Astrocyte of the hippocampus (primary cell): ENCODE measurements at places on chromosomes 12 and 14.
A peak's percentile ranks its signal among the peaks of the same experiment; 100 is the strongest.

DNA sequence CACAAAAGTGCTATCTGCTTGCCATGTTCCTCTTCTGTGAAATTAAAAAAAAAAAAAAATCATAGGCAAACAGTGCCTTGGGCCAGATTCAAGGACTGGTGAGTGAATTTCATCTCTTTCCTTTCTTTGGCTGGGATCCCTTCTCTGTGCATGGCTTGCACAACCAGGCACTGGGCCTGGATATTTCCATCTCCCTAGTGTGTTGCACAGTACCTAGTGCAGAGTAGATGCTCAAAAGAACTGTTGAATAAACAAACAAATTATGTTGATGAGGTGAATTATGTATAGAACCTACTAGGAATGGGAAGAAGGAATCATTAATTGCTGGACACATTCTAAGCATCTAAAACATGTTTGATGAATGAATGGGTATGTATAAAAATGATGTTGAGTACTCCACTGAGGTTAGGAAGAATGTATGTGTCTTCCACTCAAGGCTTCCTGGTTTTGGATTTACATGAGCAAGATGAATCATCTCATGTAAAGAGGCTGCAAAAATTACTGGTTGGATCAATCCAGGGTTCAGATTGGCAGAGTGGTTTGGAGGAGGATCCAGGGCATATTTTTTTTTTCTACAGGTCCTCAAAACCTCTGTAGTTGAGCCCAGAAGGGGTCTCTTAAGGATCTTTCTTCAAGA lies 93.2 kb downstream of the EMP1 start:
- DNase-seq: no peak

DNA sequence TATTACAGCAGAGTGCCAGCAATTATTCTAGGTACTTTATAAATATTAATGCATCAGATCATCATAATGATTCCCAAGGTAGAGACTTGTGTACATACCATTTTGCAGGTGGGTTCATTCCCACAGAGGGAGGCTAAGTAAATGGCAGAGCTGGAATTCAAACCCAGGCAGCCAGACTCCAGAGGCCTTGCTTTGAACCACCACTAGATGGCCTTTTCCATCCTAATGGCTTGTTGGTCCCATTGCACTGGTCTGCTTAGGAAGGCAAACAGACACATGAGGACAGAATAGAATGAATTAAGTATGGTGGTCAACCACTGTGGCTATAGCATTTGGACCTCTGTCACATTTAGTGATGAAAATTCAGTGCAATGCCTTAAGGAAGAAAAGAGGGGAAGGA lies 158.7 kb downstream of the METTL25 start:
- no peak for DNase-seq

GRCh38 chr14:35847636-35848035 lies 21.5 kb downstream of the BRMS1L start:
- no peak for DNase-seq

DNA sequence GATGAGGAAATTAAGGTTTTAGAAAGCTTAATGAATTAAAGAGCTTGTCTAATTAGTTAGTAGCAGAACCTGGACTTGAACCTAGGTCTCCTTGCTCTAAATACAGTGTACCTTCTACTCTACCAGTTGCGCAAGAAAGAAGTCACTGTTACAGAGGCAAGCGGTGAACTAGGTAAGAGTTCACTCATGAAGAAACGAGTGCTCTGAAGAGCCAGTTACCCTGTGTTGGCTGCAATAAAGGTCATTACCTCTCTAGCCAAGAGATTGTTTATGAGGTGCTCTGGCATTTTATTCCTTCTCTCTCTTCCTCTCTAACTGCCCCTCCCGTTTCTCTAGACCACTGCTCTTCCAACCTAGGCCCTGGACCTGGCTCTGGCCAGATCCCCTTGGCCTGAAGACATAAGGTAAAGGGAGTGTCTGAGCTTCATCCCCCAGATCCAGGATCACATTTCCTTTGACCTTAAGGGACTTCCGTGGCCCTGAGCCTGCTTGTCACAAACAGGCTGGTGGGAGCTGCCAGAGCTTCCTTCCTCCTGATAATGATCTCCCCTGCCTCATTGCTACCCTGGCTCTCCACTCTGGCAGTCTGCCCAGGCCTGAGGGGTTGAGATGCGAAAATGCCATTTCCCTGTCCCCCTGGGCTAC lies 1.9 kb downstream of the RNASE7 start:
- DNase-seq: no peak

GRCh38 chr12:94587266-94588241 lies 62.8 kb downstream of the TMCC3 start:
- DNase-seq: no peak

GRCh38 chr12:84315926-84316325 lies 596.7 kb downstream of the SLC6A15 start:
- DNase-seq: no peak

- DNase-seq: no peak
These were observed 817 bp upstream of the IPO8 start for GRCh38 chr12:30696486-30696885.

DNA sequence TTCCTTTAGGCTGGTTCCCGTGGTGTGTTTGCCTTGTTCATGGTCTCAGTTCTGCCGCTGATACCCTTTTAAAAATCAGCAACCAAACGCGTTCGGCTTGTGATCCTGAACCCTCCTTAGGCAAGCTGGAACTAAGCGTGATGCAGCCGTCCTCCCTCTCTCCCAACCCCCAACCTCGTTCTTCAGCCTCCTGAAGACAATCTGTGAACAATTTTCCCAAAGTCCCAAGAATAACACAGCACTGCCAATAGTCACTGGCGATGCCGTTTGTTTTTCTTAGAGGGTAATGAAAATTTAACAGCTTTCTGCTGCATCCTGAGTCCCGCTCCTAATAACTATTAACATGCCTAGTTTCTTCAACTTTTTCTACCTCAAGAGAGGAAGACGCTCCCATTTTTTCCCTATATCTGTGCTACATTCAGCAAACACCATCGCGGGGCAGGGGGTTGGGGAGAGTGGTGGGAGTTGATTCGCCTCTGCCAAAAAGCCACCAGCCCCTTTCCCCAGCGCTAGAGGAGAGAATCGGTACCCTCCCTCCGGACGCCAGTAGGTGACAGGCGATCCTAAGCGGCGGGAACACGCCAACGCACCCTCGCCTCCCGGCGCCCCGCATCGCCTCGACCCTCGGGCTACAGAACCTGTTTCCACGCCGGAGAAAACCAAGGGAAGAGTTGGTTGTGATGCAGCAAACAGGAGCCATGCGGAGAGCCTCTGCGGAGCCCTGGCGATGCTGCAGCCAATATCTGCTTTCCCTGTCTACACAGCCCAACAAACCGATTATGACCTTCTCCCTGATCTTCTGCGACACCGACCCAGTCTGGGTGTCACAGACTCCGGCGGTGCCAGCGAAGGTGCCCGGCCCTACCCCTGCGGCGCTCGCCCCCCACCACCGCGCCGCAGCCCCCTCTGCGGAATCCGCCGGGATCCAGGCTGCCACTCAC lies 752 bp downstream of the PRICKLE1 start:
- DNase-seq: peak; percentile 74

- DNase-seq: peak; percentile 68
These were observed 249.5 kb downstream of the APAF1 start for GRCh38 chr12:98894412-98895085.

GRCh38 chr12:8822298-8822697 lies at the start of gene A2ML1:
A2ML1 (plus strand) TSS chr12:8822621; CDS start chr12:8822652, 31 bp downstream.
- no peak for DNase-seq

DNA sequence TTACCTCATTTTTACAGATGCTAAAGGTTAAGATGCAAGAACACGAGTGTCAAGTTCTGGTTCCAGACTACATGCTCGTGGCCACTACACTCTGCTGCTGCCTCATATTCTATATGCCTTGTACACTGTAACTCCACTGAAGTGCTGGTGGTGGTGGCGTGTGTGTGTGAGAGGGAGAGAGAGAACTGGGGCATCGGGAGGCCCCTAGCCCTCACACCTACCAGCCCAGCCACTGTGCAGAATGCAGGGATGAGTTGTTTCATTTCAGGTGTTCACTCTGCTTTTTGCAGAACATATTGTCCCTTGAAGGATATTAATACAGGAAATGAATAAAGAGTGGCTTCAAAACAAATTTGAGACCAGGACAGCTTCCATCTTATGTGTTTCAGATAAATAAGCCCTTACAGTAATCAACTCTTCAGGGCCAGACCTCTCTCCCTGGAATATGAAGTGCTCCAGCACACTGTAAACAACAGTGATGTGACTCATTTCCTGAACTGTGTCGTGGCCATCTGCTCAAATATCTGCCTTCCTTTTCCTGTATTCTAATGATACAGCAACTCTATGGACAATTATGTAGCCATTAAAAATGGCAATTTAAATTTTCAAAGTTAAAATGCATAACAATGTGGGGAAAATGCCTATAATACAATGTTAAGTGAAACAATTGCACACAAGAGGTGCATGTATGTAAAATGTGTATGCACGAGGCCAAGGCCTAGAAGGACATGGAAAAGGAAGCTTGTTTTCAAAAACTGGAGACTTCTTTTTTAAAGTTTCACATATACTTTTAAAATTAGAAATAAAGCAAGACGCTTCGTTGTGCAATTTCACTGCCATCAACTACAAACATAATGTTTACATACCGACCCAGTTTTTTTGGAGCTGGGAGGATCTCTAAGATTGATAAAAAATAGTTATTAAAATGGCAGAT lies 215.4 kb downstream of the PELI2 start:
- peak; percentile 64 for DNase-seq

DNA sequence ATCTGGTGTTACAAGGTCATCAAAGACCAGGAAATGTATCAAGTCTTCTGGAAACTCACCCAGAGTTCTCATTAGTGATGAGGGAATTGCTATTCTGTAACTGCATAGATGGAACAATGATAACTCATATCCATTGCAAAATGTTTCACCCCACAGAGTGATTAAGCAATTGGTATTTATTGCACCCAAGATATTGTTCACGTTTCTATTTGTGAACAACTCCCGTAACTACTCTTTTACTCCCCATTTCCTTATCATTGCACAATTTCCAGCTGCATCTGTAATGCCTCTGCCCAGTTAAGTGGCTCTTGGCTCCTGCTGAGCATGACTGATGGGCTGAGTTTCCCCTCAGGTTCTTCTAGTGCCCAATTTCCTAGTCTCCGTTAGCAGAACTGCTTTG lies 108.7 kb upstream of the PRICKLE1 start:
- DNase-seq: no peak

GRCh38 chr12:71442567-71442931 lies 3.0 kb downstream of the LGR5 start:
- no peak for DNase-seq

DNA sequence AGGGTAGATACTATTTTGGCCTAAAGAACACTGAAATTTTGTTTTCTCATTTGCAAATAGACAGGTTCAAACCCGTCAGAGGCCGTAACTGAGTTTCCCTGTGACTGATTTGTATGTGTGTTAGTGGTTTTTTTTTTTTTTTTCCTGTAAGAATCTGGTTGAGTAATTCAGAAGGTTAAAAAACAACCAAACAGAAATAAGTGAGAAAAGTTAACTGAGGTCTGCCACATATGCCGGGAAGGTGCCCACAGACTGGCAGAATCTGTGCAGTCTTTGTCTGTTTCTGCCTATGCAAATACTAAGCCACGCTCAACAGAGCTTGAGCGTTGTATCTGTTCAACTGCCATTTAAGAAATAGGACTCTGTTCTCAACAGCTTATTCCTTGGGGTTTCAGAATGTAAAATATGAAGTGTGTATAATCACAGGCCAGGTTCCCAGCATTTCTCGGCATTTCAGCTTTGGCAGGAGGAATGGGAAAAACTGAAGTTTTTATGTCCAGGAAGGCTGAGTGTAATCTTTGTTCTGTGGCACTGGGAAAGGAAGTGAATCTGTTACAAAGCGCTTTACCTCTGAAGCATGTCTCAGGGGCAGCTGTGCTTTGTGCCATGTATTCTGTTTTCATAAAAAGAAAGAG lies 181.9 kb downstream of the PRKCH start:
- peak; percentile 63 for DNase-seq

- DNase-seq: peak; percentile 42
These were observed 226.8 kb downstream of the FBXL14 start for GRCh38 chr12:1367331-1368291.

DNA sequence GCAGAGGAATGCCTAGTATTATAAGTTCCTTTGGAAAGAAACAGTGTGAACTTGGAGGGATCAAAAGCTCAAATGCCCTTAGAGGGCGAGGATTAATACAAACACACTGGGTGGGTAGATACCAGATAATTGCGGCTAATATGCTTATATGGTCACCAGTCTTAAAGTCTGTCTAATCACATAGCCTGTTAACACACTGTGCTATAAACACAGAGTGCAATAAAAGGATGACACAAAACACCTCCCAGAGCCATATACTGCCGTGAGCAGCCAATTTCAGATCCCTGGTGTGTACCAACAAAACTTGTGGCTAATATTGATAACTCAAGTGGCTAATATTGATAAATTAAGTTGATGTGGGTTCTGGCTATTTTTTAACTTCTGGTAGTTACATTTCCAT lies 1.7 kb upstream of the IL26 start:
- no peak for DNase-seq

GRCh38 chr12:132487311-132487741 lies 2.6 kb upstream of the FBRSL1 start:
- no peak for DNase-seq

- peak; percentile 70 for DNase-seq
These were observed 78.6 kb downstream of the POLR3B start for GRCh38 chr12:106436164-106436563.

DNA sequence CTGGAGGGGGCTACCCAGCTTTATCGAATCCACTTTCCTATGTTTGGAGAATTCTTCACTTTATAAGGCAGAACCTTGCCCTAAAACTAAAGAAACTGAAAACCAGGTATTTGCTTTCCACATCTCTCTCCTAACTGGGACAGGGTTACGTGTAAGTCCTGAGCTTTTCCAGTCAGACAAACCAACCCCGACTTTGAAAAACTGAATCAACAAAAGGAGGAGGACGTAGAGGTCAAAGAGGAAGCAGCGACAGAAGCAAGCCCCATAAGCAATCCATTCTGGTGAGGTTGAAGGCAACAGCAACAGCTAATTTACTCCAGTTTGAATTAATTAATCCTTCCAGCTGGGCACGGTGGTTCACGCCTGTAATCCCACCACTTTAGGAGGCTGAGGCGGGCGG lies 47.2 kb downstream of the LRP6 start:
- DNase-seq: no peak

- DNase-seq: no peak
These were observed 213.9 kb downstream of the RAD51B start for GRCh38 chr14:68033336-68033932.

GRCh38 chr12:991350-992333 lies 619 bp downstream of the ERC1 start:
- DNase-seq: no peak

- DNase-seq: no peak
These were observed 345.8 kb downstream of the RPS29 start for GRCh38 chr14:49240383-49240782.
